Activated CD4-positive, alpha-beta T cell treated with anti-CD3 and anti-CD28 coated beads, Interleukin-2, amount 50 U/mL, for 4 hours (primary cell): ENCODE measurements at places on chromosomes 2 and 18.

GRCh38 chr2:46411985-46412384 lies 67.4 kb upstream of the TMEM247 start:
- DNase-seq = no peak

- no peak for DNase-seq
Observed at GRCh38 chr2:234047361-234047760, 3.1 kb upstream of the SPP2 start.

- no peak for DNase-seq
Observed at GRCh38 chr2:85254540-85255300, 73.1 kb downstream of the TGOLN2 start.

GRCh38 chr18:32598144-32598543 lies 127.5 kb upstream of the GAREM1 start:
- DNase-seq = no peak

- DNase-seq = no peak
Observed at GRCh38 chr2:56379066-56379465, 195.3 kb downstream of the CCDC85A start.

- DNase-seq = no peak
Observed at GRCh38 chr18:62784966-62785413, 69.6 kb downstream of the PHLPP1 start.

- no peak for DNase-seq
Observed at GRCh38 chr2:32678825-32679224, 51.0 kb downstream of the TTC27 start.

DNA sequence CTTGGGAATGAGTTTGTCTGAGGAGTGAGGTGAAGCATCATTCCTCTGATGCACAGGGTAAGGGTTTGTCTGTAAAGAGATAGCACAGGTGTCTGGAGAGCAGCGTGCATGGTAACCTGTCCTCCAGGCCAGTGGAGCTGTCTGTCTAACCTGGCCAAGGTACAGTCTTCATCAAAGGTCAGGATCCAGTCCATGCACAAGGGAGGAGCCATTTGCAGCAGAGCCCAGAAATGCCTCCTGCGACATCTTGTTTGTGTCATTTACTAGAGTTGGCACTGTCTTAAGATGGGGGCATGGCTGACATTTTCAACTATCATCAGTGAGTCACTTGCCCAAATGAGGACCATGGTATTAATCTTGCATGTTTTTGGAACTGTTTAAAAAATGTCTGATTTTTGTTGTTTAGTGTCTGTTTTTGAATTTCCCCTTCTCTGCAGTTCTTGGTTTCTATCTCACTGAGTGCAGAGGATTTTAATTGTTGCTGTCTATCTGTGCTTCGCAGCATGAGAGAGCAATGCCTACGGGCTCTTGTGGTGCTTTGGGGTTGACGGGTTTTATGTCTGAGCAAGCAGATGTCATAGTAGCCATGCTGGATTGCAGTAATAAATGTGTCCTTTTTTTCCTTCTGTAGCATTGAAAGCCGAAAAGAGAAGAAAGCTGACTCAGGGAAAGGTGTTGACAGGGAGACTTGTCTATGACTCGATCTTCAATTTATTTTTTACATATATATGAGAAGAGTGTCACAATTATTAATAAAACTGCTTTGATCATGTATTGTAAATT lies 91.3 kb downstream of the DPP4 start:
- no peak for DNase-seq
